ENCODE measurements at places on chromosomes 7 and 10.

GRCh38 chr7:111168182-111168581, 77.3 kb downstream of the LRRN3 start:
- no peak overlapping the region for H3K4me3 ChIP-seq
- H3K4me1 ChIP-seq, result no peaks in the 10 kb centered on the region
- no peaks in the 10 kb centered on the region for H3K36me3 ChIP-seq
- H3K27ac ChIP-seq, result no peak overlapping the region

DNA sequence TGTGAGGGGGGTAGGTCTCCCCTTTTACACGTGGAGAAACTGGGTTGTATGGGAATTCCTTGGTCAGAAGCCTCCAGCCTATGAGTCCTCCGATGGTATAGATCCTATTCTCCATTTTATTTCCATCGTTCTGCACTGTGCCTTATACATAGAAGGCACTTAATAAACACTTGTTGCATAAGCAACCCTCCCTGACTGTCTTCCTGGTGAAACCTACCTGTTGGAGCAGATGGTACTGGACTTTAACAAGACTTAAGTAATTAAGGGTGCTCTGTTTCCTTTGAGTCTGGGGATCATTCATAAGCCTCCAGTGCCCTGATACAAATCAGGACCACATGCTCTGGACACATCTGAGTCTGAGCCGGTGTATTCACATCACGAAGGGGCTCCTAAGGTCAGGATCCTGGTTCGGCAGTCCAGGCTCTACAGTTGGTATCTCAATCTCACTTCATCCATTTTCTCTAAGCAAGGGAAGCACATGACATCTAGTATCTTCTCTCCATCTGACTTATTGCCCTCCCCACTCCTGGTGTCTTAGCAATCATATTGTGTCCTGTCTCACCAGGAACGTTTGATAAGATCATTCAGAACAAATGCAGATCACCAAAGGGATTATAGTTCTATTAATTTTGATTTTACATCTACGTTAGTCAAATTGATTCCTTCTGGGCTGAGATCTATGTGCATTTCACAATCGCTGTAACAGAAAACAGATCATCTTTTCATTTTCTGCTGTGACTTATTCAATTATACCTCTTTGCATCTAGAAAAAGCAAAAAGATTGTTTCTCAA, 22.8 kb upstream of the EZH2 start:
- no peaks in the 10 kb centered on the region for H3K27me3 ChIP-seq
- no peaks in the 10 kb centered on the region for H3K36me3 ChIP-seq

- no peaks in the 10 kb centered on the region for H3K27me3 ChIP-seq
- no peaks in the 10 kb centered on the region for H3K4me1 ChIP-seq
- DNase-seq, result no peak
Measured at GRCh38 chr7:70116867-70117266, 518.6 kb downstream of the AUTS2 start.

GRCh38 chr7:7738622-7739021, 20.2 kb upstream of the RPA3 start:
- no peak overlapping the region for H3K4me3 ChIP-seq
- no peaks in the 10 kb centered on the region for H3K27me3 ChIP-seq
- H3K4me1 ChIP-seq, result peaks cover 3% of the 10 kb centered on the region

DNA sequence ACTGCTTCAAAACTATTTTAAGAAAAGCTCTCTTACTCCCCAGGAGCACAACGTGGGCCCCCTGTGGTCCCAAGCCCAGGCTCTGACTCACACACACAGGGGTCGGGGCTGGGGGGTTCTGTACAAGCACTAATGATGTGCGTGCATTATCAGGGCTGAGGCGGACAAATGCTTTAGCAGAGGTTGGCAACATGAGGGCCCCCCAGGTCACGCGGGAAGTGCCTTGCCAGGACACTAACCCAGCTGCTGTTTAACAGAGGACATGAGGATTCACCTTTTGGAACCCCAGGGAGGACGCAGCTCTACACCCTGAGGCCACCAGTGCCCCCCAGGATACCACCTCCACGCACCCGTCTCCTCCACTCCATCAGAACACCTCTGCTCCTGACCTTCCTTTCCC, 342.8 kb downstream of the DNAJB6 start:
- H3K27ac ChIP-seq, result no peak overlapping the region
- H3K27me3 ChIP-seq, result peaks cover 43% of the 10 kb centered on the region
- no peaks in the 10 kb centered on the region for H3K36me3 ChIP-seq
- H3K4me1 ChIP-seq, result no peaks in the 10 kb centered on the region
- no peak overlapping the region for H3K4me3 ChIP-seq

- H3K27ac ChIP-seq, result no peak overlapping the region
- no peaks in the 10 kb centered on the region for H3K36me3 ChIP-seq
- H3K27me3 ChIP-seq, result no peaks in the 10 kb centered on the region
Measured at GRCh38 chr7:44247868-44248651, 47.3 kb downstream of the YKT6 start.

DNA sequence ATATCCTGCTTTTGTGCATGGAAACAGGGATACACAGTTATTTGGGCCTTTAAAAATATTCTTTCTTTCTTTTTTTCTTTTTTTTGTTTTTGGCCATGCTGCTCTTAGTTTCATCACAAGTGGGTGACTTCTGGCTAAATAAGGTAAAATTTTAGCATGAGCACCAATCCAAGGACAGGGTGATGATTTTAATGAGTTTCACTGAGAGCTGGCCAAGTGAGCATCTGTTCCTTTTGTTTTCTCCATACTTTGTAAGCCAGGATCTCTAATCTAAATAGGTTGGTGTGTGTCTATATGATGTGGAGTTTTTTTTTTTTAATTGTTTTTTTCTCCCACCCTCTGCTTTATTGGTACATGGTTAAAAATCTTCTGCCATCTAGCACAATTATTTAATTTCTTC, 106.8 kb downstream of the POLL start:
- no peaks in the 10 kb centered on the region for H3K27me3 ChIP-seq
- peaks cover 4% of the 10 kb centered on the region for H3K4me1 ChIP-seq
- no peak overlapping the region for H3K4me3 ChIP-seq
- DNase-seq, result no peak

DNA sequence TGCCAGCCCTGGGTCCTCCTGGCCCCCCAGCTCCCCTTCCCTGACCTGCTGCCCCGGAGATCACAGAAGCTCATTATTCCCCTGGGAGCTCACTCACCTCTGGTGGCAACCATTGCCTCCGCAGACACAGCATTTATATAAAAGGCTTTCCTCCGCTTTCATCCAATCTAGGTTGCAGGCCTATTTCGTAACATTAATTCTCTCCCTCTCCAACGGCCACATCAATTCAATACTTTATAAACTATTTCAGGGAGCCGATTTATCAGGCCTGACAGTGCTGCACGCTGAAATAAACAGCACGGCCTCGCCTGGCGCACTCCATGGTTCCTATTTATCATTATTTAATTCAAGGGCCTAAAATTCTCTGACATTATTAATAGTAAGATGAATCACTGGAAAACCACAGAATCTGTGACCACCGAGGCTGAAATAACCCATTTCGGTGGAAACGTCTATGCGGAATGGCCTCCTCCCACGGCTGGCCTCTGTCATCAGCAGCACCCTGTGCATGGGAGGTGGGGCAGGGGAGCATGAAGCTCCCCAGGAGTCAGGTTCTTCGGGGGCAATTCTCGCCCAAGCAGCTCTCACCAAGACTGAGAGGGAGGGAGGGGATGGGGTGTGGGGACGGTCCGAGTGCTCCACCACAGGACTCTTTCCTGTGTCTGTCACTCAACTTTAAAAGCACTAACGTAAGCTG, 249.3 kb upstream of the PFKP start:
- H3K27ac ChIP-seq, result no peak overlapping the region
- H3K27me3 ChIP-seq, result no peaks in the 10 kb centered on the region
- H3K4me1 ChIP-seq, result no peaks in the 10 kb centered on the region
- no peaks in the 10 kb centered on the region for H3K36me3 ChIP-seq
- no peak for DNase-seq

- H3K27me3 ChIP-seq, result no peaks in the 10 kb centered on the region
- H3K4me3 ChIP-seq, result no peak overlapping the region
- no peak overlapping the region for H3K27ac ChIP-seq
- H3K4me1 ChIP-seq, result no peaks in the 10 kb centered on the region
Measured at GRCh38 chr7:18278316-18278715, 217.2 kb upstream of the HDAC9 start.

- no peaks in the 10 kb centered on the region for H3K27me3 ChIP-seq
- H3K4me1 ChIP-seq, result no peaks in the 10 kb centered on the region
- H3K27ac ChIP-seq, result no peak overlapping the region
- no peak overlapping the region for H3K4me3 ChIP-seq
- DNase-seq, result no peak
- peaks cover 7% of the 10 kb centered on the region for H3K36me3 ChIP-seq
Measured at GRCh38 chr10:33653584-33654367, 319.3 kb upstream of the NRP1 start.

GRCh38 chr10:120209124-120209762, 247.8 kb upstream of the PLPP4 start:
- H3K4me1 ChIP-seq, result no peaks in the 10 kb centered on the region
- H3K4me3 ChIP-seq, result no peak overlapping the region
- H3K36me3 ChIP-seq, result 0 out of 2 replicates have a peak, but pooled peaks cover under 1% of the 10 kb centered on the region
- DNase-seq, result no peak
- H3K27me3 ChIP-seq, result no peaks in the 10 kb centered on the region
- H3K27ac ChIP-seq, result no peak overlapping the region

GRCh38 chr10:28137907-28138880, 139.3 kb upstream of the ODAD2 start:
- H3K36me3 ChIP-seq, result peaks cover 13% of the 10 kb centered on the region
- no peaks in the 10 kb centered on the region for H3K27me3 ChIP-seq
- no peak overlapping the region for H3K27ac ChIP-seq
- H3K4me1 ChIP-seq, result no peaks in the 10 kb centered on the region
- no peak overlapping the region for H3K4me3 ChIP-seq

DNA sequence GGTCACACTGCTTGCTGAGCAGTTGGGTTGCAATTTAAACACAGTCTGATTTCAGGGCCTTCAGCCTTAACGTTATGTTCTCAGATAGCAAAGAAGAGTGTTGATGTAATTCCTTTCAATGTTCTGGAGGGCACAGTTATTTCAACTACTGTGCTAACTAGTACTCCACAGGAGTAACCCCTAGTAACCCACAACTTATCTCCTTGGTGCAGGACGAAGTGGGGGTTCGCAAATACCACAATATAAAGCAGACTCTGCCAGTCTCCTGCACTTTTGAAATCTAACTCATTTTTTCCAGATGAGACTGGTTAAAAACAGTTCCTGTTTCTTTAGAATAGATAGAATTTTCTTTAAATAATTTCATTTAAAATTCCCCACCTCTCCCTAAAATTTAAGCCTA, 47.1 kb upstream of the NCAPG2 start:
- H3K4me1 ChIP-seq, result no peaks in the 10 kb centered on the region
- no peaks in the 10 kb centered on the region for H3K27me3 ChIP-seq
- no peak for DNase-seq
- peaks cover 4% of the 10 kb centered on the region for H3K36me3 ChIP-seq
- no peak overlapping the region for H3K4me3 ChIP-seq

DNA sequence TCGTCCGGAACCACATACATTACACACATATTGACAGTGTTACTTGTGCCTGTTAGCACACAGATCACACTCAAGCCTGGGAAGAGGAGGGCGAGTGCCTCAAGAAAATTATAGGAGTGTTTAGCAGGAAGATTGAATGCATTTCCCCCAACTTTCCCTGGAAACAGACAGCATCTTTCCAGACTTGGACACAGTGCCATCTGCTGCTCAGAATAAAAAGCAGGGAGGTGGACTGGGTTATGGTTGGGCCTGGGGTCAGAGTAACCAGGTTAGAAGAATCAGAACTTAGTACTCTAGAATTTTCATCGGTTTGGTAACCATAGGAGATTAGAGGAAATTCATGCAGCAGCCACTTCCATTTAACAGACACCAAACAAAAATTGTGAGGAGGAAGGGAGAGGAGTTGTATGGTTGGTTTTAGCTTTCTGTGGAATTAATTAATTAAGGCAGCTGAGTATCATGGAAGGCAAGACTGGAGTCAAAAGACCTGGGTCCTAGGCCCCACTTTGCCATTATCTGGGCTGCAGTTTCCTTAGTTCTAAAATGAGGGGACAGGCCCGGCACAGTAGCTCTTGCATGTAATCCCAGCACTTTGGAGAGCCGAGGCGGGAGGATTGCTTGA, 43.4 kb upstream of the OPTN start:
- no peak for DNase-seq
- H3K4me3 ChIP-seq, result no peak overlapping the region
- no peaks in the 10 kb centered on the region for H3K36me3 ChIP-seq
- H3K27me3 ChIP-seq, result no peaks in the 10 kb centered on the region
- no peak overlapping the region for H3K27ac ChIP-seq

DNA sequence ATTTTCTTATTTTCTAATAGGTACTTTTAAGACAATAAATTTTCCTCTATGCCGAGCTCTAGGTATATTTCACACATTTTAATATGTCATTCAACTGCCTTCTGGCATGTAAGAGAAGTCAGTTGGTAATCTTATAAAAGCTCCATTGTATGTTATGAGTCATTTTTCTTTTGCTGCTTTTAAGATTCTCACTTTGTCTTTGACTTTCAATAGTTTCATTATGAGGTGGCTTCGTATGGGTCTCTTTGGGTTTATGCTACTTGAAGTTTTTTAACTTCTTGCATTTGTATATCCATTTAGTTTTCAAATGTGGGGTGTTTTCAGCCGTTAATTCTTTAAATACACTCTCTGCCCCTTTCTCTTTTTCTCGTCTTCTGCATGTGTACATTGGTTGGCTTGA, 80.5 kb downstream of the ABCA13 start:
- H3K4me3 ChIP-seq, result no peak overlapping the region
- no peak overlapping the region for H3K27ac ChIP-seq
- H3K4me1 ChIP-seq, result peaks cover 8% of the 10 kb centered on the region
- H3K36me3 ChIP-seq, result no peaks in the 10 kb centered on the region
- no peak for DNase-seq
- no peaks in the 10 kb centered on the region for H3K27me3 ChIP-seq

DNA sequence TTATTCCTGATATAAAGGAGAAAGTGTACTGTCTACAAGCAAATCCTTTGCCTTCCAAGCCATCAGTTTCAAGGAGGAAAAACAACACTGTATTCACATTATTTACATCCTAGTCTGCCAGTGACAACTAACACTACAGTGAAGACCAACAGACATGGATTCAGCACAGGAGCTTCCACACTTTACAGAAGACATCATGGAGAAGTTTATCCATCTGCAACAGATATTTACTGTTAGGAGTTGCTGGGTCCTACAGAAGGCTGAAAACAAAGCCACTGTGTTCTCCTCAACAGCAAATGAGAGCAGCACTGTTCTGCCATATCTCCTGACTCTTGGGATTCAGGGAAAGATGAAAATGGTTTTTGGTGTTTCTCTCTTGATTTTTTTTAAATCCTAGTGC, 31.9 kb downstream of the NAPEPLD start:
- DNase-seq, result no peak
- H3K4me3 ChIP-seq, result no peak overlapping the region
- no peak overlapping the region for H3K27ac ChIP-seq
- H3K4me1 ChIP-seq, result no peaks in the 10 kb centered on the region
- no peaks in the 10 kb centered on the region for H3K27me3 ChIP-seq
- H3K36me3 ChIP-seq, result peaks cover 12% of the 10 kb centered on the region

GRCh38 chr7:43114458-43114780, 2.0 kb downstream of the HECW1 start:
- DNase-seq, result no peak
- no peaks in the 10 kb centered on the region for H3K27me3 ChIP-seq
- no peak overlapping the region for H3K27ac ChIP-seq
- H3K4me1 ChIP-seq, result peaks cover 16% of the 10 kb centered on the region
- H3K36me3 ChIP-seq, result no peaks in the 10 kb centered on the region
